Bone marrow (tissue), 2 donors: ENCODE measurements at places on chromosomes 12 and 14.

DNA sequence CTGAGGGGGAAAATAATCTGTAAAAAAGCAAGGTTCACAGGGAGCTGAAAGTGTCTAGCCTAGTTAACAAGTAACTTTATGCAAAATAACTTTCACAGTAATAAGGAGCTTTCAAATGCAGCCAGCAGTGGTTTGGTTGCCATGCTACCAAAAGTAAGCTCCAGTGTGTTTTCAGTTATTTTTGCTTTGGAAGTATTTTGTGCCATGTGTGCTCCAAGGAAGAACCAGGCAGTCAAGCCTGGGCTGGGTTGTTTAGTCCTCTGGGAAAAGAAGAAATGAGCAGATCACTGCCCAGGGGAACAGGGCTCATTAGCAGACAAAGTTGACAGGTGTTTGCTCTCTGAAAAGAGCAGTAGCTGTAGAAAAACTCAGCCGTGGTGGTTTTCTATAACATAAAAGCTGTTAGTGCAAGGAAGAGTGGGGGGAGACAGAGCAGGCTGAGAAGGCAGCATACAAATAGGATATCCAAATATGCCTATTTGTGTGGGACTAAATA lies 92.8 kb upstream of the TMTC2 start:
- DNase-seq = no peak

- DNase-seq = no peak
Observed at GRCh38 chr12:132559652-132560363, 50.6 kb downstream of the LRCOL1 start.

- no peak for DNase-seq
Observed at GRCh38 chr12:78703820-78704525, 160.6 kb upstream of the SYT1 start.

GRCh38 chr14:91732859-91733477 lies 1.1 kb upstream of the CATSPERB start:
- DNase-seq = no peak
